CD4-positive, alpha-beta T cell treated with Interleukin-15 for 4 hours (primary cell): ENCODE measurements at places on chromosomes 1 and 21.

- DNase-seq, result peak; percentile 34
Observed at GRCh38 chr1:92623187-92623778, 136.6 kb upstream of the GFI1 start.

DNA sequence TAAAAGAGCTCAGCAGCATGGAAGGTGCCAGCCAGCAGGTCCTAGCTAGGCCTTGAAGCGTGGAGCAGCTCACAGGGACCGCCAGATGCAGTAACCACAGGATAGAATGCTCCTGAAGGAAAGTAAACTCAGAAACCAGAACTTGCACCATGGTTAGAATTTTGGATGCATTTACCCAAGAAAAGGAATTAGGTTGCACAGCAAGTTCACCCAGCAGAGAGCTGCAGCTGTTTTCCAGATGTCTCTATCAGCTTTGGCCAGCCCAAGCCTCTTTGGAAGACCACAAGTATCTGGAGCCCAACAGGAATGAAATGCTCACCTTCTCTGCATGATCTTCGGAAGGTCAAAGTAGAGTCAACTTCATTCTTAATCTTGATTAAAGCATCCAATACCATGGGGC, 21.0 kb upstream of the ATP13A2 start:
- no peak for DNase-seq

- DNase-seq, result no peak
Observed at GRCh38 chr1:18962121-18962721, 5.7 kb upstream of the IFFO2 start.

- DNase-seq, result peak; percentile 88
Observed at GRCh38 chr1:159009704-159010361, at the start of gene IFI16. Gene IFI16 (plus strand): TSS chr1:159009907. CDS start chr1:159014681, 4,774 bp downstream.

DNA sequence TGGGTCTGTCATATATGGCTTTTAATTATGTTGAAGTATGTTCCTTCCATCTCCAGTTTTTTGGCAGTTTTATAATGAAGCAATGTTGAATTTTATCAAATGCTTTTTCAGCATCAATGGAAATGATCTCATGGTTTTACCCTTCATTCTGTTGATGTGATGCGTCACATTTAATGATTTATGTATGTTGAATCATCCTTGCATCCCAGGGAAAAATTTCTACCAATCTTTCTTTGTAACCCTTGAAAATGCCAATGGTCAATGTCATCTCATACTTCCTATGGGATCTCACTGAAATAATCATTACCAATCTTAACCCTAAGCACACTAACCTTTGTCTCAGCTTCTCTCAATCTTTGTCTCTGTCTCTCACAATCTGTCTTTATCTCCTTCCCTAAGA, 1004.0 kb downstream of the KCNT2 start:
- no peak for DNase-seq

- no peak for DNase-seq
Observed at GRCh38 chr21:16205527-16205926, 475.7 kb downstream of the USP25 start.

GRCh38 chr21:17612023-17612564, 607 bp downstream of the BTG3 start:
- peak; percentile 11 for DNase-seq

GRCh38 chr21:31222142-31222541, 121.9 kb downstream of the TIAM1 start:
- no peak for DNase-seq

DNA sequence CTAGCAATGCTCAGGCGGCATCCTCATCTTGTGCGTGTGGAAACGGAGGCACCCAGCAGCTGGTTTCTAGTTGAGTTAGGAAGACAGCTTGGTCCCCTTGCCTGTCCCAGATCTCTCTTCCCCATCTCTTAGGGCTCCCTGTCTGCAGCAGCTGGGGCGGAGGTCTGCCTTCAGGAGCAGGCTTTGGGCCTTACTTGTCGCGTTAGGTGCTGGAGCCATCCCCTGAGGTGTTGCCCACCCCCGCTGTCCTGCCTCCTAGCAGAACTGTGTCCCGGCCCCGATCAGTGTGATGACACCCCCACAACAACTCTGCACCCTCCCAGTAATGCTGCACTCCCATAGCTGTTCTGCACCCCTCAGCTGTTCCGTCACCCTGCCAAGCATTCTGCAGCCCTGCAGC, 40.7 kb downstream of the UMODL1 start:
- DNase-seq, result no peak

DNA sequence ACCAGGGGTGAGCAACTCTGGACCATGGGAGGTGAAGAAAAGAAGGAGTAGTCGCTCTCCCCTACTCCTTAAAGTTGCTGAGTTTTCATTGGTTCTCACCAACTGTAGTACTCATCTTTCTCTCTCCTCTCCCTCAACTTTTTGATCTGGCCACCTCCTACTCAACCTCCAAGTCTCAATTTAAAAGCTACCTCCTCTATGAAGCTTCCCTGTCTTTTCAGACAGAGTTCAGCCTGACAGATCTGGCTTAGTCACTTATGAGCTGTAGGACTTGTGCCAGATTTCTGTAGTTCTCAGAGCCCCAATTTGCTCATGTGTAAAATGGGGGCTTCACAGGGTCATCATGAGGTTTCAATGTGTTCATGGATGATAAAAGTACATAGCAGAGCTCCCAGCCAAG, 34.5 kb upstream of the HTR1D start:
- DNase-seq, result no peak

DNA sequence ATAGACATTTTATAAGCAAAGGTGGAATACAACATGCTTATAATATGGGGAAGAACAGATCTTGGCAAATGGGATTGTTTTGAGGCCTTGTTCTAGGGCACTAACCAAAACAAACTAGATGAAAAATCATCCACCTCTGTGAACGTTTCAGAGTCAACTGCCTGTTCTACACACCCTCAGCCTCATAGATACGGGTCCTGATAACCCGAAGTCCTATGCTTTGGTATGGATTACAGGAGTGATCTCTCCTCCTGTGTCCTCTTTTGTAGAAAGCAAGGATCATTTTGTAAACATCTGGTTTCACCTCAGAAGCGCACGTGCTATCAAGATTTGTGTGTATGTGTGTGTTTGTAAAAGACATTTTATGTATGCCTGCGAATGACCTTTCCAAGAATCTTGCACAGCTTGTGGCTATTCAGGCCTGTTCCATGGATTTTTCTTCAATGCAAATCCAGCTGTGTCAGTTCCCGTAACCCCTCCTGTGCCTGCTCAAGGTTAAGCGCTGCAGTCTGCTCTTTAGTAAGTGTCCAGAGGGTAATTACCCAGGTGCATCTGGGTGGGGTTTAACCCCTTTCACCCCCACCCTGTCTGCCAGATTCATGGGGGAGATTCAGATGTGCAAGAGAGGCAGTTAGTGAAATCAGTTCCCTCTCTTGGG, 132.4 kb downstream of the ROR1 start:
- DNase-seq, result no peak

GRCh38 chr1:187787736-187788135, 959.0 kb downstream of the PLA2G4A start:
- no peak for DNase-seq

DNA sequence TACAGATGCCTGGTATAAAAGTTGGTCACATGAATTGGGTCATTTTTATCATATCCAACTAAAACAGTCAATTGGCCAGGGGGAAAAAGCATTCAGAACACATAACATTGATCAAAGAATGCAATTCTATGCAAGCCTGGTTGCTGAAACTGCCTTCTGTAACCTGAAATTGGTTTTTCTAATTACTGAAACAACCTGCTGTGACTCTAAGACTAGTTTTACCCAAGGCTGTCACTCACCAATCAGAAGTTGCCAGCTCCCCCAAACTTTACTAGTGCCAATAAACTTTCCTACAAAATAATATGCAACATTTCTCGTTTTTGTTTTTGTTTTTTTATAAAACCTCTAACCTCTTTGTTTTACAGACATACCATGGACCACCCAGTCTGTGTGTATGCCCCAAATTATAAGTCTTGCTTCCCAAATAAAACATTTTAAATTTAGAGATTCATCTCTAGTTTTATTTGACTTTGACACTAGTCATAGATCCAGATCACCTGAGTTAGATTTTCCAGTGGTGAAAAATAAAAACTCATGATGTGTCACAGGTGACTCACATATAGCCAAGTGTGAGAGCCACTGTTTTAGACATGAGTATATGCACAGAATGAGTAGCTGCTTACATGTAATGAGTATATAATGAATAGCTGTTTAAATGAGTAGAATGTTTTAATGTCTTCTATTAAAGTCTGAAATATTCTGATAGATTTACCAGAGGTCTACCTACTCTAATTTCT, 64.2 kb upstream of the CR2 start:
- no peak for DNase-seq

GRCh38 chr1:225926551-225927113, 2.6 kb upstream of the PYCR2 start:
- DNase-seq, result no peak

- no peak for DNase-seq
Observed at GRCh38 chr1:228798548-228798947, 63.3 kb downstream of the RHOU start.

DNA sequence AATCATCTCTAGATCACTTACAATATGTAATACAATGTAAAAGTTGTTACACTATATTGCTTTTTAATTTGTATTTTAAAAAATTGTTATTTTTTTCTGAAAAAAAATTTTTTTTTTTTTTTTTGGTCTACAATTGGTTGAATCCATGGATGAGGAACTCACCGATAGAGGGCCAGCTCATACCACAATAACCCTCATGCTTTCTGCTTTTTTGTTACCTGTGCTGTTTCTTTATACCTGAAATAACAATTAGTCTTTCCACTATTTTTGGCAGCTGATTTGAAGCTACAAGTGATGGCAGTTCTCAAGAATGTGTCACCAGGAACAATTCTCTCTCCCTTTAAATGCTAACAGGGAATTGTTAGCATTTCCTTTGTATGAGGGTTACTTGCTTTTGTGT, 12.0 kb downstream of the SMG7 start:
- DNase-seq, result no peak

DNA sequence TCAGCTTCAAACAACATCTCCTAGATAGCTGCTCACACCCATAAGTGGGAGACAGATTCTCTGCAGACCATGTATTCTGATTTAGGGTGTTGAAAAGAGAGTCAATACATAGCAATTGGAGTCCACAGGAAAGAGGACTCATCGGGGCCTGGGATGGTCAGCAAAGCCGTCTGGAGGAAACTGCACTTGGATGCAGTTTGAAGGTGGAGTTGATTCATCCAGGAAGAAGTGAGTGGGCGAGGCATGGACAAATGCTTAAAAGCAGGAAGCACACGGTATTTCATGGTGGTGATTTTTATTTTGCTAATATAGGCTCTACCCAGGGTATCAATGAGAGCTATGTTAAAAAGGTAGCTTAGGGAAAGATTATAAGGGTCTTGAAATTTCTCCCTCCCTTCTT, 36.8 kb upstream of the DIRAS3 start:
- DNase-seq, result no peak

DNA sequence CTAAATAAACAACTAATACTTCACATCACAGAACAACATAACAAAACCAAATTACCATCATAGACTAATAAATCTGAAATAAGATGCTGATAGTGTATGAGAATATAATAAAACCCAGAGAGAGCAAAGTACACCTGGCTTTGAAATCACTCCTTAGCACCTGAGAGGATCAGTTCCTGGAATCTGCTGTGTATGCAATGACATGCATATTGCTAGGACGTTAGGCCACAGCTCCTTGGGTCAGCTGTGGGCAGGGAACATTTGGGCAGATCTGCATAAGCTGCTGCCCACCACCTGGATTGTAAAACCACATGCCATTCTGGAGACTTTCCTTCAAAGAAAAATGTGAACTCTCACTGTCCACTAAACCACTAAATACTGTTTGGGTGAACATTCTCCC, 81.1 kb downstream of the NR5A2 start:
- no peak for DNase-seq

- DNase-seq, result no peak
Observed at GRCh38 chr1:229793488-229793887, 167.4 kb downstream of the URB2 start.

- no peak for DNase-seq
Observed at GRCh38 chr1:166164995-166165660, 1.7 kb downstream of the FAM78B start.

GRCh38 chr21:39456665-39457064, 4.9 kb downstream of the SH3BGR start:
- no peak for DNase-seq

DNA sequence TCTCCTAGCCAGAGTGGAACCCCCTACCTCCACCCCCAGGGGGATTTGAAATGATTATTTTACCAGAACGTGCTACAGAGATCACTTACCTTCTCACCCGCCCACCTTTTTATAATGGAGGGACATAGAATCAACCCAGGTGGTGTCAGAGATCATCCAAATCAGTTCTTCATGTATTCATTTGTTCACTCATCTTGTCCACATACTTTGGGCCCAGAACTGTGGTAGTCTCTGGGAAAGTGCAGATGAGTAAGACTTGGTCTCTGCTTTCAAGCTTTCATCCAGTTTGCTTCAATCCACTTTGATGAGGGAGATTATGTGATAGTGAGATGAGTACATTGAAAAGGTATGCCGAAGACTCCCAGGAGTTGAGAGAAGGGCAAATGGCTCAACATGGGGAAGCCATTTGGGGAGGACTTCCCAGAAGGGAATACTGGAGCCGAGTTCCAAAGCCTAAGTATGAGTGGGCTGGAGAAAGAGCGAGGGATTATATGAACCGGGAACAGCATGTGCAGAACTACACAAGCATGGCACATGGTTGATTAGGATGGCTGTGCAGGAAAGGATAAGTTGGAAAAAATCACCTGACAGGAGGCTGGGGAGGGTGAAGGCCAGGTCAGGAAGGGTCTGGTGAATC, 1.9 kb downstream of the FGGY start:
- DNase-seq, result no peak

DNA sequence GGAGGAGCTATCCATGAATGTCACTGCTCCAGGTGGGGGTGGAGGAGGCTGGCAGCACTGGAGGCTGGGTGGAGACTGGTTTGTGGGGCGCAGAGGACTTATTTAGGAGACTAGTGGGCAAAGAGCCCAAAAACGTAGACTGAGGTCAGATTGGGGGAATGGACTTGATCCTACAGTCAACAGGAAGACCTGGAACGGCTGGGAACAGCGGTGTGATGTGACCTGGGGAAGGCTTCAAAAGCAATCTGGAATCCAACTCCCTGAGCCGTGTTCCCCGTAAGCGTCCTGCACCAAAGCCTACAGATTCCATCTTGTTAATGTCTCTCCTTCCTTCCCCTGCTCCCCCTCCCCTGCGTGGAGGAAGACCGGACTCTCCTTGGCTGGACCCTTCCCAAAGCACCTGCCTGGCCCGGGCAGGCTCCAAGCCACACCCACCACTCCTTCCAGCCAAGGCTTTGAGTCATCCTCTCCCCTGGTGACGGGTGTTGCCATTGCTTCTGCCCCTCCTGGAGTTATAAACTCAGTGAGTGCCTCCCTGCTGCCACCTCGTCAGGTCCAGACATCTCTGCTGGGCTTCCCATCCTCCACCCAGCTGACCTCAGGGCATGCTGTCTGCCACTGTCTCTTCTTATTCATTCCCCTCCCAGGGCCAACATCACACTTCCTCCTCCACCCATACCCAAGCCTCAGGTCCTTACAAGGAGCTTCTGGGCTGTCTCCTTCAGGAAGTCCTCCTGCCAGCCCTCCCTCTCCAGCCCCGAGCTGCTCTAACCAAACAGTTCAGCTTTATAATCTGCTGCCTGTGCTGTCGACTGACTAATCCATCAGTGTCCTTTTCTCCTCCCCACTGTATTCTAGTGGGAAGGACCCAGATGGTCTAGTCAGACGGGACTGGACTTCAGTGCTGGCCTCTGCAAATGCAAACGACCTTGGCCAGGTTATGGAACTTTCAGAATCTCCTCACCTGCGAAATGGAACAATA, 1.6 kb upstream of the CLSTN1 start:
- DNase-seq, result peak; percentile 52
